ENCODE measurements at places on chromosomes 5 and 9.

GRCh38 chr5:15993919-15994318, 185.7 kb downstream of the MARCHF11 start:
- no peak for DNase-seq

DNA sequence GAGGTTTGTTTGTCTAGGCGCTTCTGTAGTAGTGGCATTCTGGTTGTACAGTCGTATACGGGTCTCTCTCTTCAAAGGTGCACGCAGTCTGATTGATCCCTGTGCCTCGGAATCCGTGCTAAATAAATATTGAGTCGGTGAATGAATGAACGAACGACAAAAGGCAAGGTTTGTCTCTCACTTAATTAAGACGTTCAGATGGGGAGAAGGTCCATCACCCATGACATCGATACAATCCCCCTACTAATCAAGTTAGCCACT, 500 bp upstream of the CREBRF start:
- no peak for DNase-seq

- DNase-seq: no peak
Observed at GRCh38 chr5:153498516-153498915, 8.0 kb downstream of the GRIA1 start.

- no peak for DNase-seq
Observed at GRCh38 chr9:15513335-15513734, 2.6 kb upstream of the PSIP1 start.

- no peak for DNase-seq
Observed at GRCh38 chr5:142202282-142202681, 93.7 kb downstream of the NDFIP1 start.

DNA sequence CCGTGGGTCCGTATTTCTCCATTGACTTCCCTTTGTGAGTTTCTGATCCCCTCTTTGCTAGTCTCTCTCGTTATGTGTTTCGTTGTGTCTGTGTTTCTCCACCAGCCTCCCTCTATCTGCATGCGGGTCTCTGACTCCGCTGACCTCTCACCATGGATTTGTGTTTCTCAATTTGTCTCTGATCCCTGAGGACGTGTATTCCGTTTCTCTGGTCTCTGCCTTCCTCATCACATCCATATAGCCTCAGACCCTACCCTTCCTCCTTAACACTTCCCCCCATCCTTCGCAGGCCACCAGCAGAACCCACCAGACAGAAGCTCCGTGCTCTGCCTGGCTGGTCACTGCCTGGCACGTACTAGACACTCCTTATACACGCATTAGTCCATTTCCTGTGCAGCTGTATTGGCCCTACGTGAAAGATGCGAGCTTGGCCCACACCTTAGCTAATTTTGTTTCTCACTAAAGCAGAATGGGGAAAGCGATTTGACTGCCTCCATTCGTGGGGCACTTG, 631 bp downstream of the B4GALT7 start:
- no peak for DNase-seq

DNA sequence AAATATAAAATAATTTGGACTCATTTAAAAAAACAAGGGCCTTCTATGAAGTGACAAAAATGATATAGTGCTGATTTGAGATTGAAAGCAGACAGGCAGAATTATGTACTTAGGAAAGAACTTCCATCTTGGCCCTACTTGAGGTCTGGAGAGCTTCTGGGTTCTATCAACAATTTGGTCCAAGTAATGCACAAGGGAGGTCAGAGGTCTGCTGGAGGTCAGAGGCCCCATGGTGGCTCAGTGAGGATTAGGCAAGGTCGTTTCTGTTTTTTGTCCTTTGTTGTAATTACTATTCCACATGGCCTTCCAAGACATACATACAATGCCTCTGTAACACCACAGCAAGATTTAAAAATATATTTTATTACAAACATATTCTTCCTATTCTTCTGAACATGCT, 37.2 kb downstream of the NUDT12 start:
- no peak for DNase-seq

GRCh38 chr9:1083325-1083913, 33.3 kb downstream of the DMRT2 start:
- no peak for DNase-seq

DNA sequence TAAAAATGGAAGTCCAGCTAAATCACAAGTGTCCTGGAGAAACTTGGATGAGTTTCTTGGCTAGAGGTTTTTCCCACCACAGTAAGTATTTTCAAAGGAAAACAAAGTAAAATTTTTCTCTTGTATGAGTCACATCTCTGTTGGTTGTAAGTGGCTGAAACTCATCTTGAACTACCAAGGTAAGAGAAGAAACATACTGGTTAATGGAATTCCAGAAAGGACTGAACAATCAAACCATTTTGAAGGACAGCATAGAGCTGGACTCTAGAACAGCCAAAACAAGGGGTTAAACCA, 102.8 kb upstream of the CDKN2B start:
- DNase-seq: peak; percentile 66

DNA sequence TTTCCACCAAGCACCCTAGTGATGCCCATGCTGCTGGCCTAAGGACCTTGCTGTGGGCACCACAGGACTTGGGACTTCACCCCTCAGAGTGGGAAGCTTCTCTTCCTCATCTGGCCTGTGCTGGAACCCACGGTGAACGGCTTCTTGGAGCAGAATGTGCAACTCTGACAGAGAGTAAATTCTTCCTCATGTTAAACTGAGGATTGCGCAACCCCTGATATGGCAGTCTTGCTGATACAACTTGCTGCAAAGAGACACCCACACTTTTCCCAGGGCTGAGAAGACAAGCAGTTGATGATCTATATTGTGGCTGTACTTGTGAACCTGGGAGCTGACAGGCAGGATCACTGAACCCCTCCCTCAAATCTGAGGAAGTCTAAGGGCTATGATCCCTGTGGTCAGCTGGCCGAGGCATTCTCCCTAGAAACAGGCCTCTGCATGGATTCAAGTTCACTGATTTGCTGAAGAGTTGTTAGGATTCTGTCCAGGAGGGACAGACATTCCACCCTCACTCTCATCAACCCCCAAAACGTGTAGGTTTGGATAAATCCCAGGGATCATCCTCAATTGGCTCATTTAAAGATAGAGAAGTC, 307.2 kb downstream of the MTRR start:
- no peak for DNase-seq

- DNase-seq: no peak
Observed at GRCh38 chr5:72485430-72485974, 21.7 kb downstream of the ZNF366 start.

GRCh38 chr5:107669096-107670031, 1.4 kb downstream of the EFNA5 start:
- DNase-seq: no peak

- no peak for DNase-seq
Observed at GRCh38 chr9:95529910-95530309, 13.1 kb upstream of the PTCH1 start.

DNA sequence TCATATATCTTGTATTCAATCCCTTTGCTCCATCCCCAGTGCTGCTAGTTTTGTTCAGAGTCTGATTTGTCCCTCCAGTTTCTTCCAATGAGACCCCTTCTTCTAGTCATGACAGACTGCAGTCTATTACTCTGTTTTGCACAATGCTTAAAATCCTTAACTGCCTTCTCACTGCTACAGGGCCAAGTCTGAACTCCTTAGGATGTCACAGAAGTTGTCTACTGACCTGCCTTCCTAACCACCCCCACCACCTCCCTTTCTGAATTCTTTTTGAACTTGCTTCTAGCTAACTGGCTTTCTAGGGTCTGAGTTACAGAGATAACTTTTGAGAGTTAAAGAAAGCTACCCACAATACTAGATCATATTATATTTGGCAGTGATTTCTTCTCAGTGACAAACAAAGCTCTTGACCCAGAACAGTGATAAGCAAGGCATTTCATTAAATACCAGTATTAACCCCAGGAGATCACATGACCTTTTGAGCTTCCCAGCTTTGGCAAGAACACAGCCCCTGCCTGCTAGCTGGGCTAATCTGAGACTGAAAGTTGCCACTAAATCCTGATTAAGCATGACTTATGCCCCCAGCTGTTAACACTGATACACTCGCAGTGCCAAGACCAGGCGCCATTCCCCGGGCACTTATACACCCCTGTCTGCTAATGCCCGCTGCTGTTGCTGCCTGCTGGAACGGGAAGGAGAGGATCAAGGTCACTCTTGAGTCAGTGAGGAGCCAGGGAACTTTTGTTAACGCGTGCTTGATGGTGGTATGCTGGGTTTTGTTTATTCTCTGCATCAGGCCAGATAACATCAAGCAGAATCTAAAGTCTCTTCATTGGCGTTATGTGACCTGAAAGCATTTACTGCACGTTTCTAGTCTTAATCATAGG, 36.4 kb upstream of the ADAMTSL1 start:
- no peak for DNase-seq

DNA sequence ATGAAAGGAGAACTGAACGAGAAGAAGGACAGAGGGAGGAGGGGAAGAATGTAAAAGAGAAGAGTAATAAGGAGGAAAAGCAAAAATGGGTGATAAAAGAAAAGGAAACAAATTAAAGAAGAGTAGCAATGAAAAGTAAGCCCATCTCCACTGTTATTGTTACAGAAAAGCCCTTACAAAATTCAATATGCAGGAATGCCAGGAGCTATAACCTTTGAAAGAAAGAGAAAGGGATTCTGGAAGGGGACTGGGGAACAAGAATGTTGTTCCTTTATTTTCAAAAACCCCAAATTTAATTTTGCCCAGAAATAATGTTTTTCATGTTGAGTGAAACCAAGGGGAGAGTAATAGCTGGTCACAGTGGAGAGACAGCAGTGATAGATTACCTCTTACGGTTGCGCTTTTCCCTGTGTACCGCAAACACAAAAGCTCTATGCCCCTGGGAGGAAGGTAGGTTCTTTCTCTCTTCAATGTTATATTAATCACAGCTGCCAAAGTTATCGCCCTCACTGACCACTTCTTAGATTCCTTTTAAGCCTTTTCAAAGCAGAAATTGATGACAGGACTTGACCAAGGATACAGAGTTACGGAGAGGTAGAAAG, 86.7 kb downstream of the BRINP1 start:
- DNase-seq: no peak

DNA sequence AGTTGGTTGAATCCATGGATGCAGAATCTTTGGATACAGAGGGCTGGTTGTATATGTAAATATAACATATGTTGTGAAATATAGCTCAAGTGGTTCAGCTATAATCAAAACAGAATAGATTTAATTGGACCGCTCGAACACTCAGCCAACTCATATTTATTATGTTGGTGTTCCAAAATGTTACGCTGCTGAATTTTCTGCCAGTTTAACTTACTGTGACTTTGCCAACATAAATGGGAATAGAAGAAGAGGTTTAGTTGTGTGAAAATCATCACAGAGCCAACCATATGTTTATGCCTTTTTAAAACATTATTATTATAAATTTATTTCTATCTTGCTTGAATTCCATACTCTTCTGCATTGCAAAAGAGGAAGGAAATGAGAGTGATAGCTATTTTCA, 178.2 kb upstream of the FBXL7 start:
- no peak for DNase-seq
